Activated naive CD4-positive, alpha-beta T cell (primary cell): ENCODE measurements at places on chromosomes 16 and 17.
A peak's percentile ranks its signal among the peaks of the same experiment; 100 is the strongest.

DNA sequence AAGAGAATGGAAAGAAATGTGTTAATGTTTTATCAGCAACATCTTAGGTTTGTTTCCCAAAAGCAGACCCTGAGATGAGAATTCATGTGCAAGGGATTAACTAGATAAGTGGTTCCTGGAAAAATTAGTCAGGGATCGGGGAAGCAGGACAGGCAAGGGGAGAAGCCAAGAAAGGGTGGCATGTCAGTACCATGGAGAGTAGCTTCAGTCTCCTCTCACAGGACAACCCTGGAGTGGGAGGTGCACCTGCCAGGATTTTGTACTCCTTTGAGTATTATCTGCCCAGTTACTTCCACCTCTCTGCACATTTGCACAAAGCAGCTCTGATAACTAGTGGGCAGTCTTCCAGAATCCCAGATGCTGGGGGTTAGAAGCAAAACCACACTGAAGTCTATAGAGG is 117.0 kb downstream of the RGS9 start:
- no peak for DNase-seq

DNA sequence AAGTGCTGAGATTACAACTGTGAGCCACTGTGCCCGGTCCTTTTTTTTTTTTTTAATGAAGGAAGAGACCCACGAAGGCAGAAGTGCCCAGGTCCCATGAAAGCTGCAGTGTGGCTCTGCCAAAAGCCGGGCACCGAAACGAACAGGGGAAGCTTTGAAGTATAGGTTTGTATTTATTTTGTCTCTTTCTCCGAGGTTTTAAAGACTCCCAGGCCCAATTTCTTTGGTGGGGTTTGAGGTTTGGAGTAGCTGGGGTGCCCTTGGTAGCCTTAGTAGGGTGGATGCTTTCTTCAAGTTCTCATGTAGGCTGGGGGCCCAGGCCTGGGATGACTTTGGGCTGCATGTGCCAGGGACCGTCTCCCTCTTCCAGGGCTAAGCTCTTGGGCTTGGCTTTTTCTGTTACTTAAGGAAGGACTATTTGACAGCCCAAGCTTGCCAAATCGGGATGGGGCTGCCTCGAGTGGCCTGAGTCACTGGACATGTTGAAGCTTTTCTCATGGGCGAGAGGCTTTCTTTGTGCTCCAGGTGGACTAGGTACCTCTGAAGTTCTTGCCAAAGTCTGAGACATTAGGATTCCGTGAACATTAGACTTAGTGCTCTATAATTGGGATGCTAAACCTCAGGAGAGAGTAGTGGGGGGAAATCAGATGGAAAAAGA is 66.3 kb downstream of the WIPI1 start:
- DNase-seq: no peak

- DNase-seq: peak; percentile 30
Observed at GRCh38 chr16:67936124-67936879, at the start of gene PSMB10. PSMB10 (minus strand) TSS chr16:67936850; CDS start chr16:67936749, 101 bp downstream.

GRCh38 chr17:16475179-16475704 is 16.8 kb downstream of the LRRC75A start:
- DNase-seq: no peak

- DNase-seq: no peak
Observed at GRCh38 chr17:78376161-78376560, 2.3 kb upstream of the PGS1 start.

- DNase-seq: peak; percentile 18
Observed at GRCh38 chr16:87297918-87298631, 19.1 kb downstream of the C16orf95 start.

- no peak for DNase-seq
Observed at GRCh38 chr17:68662479-68662878, 61.3 kb upstream of the FAM20A start.

- no peak for DNase-seq
Observed at GRCh38 chr17:48970224-48970623, 1.8 kb upstream of the GIP start.

DNA sequence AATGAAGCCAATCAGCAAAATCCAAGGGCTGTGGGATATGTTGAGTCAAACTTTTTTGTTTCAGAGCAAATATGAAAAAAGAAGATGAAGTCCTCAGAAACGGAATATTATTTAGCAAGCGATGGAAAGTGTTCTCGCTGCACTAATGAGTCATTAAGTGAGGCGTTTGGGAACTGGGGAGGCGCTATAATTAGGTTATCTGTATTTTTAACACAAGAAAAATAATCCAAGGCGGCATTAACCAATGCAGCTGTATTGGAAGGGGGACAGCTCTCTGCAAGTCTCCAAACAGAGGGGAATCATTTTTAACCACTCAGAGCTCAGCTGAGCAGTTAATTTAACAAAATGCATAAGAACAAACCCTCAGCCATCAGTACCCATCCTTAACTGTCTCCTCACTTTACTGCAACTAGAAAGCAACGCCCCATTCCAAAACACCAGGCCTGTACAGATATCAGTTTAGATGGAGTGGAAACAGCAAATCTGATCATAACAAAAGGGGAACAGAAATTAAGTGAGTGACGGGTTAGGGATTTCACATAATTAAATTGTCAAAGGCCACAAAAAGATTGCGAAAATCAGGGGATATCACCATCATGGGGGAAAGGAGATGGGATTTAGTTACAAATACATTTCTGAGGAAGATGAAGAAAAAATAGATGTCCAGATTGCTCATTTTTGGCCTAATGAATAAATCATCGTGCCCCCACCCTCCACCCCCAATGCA is 211.0 kb upstream of the TOX3 start:
- no peak for DNase-seq

DNA sequence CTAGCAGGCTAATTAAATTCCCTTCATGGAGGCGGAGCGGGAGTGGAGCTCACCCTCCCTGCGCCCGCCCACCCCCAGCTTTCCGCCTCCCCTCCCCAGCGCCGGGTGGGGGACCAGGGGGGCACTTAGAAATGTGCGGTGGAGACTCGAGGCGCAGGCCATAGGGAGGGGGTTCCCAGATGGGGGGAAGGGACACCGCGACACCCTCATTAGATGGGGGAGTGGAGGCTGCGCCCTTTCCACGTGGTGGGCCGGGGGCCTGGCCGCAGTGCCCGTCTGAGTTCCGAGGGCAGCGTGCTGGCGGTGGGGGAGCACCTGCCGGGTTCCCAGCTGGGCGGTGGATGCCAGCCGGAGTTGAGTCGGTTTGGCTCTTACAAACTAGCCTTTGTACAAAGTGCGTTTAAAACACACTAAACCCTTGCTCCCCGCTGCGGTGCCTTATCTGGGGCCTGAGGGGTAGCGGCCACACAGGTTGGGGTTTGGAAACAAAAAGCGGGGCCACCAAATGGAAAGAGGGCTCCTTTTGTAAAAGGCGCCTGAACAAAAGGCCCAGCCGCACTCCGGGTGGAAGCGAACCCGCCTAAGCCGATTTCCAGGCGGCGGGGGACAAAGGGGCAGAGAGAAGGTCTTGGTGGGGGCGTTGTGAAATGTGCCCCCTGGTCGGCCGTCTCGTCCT is 1.4 kb downstream of the GSE1 start:
- no peak for DNase-seq

GRCh38 chr17:81354954-81355347 is 40.3 kb upstream of the BAHCC1 start:
- no peak for DNase-seq

DNA sequence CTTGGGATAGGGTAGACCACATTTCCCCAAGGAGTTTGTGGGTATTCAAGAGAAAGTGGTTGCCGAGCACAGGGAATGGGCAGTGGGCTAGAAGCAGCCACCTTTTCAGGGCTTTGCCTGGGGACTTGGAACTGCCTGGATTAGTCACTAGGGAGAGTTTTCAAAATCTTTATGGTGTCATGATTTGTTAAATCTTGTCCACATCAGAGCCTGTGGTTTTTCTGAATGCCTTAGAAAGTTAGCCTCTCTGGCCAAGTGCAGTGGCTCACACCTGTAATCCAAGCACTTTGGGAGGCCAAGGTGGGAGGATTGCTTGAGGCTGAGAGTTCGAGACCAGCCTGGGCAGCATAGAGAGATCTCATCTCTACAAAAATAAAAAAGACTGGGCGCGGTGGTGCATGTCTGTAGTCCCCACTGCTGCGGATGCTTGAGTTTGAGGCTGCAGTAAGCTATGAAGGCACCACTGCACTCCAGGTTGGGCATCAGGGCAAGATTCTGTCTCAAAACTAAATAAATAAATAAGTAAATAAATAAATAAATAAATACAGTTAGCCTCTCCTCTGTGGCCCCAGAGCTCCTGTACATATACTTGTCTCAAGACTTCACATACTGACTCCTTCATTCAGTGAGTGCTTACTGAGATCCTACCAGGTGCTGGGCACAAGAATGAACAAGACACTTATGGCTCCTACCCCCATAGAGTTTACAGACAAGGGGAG is 76.3 kb upstream of the HNF1B start:
- DNase-seq: no peak

GRCh38 chr17:38466346-38467315 is 38.4 kb downstream of the ARHGAP23 start:
- no peak for DNase-seq

GRCh38 chr17:540631-541030 is 174.0 kb downstream of the VPS53 start:
- DNase-seq: no peak

DNA sequence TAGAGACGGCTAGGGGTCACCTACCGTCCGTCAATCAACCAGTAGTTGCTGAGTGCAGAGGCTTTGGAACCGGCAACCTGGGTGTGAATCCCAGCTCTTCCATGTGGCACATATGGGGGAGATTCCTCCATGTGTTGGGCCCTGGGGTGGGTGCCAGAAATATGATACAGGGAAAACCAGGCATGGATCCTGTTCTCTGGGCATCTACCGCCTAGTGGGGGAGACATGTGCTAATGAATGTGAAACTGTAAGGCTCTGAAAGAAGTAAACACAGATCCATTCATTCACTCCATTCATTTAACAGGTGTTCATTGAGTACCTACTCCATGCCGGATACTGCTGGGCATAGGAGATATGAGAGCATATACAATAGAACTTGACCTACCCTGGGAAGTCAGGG is 39.5 kb upstream of the SDK2 start:
- DNase-seq: no peak

DNA sequence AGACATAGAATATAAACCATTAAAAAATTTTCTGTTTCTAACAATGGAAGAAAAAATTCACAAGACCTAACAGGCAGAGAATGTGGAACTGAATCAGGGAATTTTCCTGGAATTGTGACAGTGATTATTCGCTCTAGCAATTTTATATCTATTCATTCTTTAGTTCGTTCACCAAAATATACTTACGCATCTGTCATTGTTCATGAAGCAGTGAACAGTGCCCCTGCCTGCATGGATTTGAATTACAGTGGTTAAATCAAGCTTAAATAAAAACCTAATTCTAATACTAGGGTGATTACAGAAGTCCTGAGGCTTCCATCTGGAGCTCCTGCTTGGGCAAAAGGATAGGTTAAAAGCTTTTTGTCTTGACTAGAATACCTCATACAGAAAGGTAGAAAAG is 48.6 kb downstream of the ABCA8 start:
- DNase-seq: no peak

DNA sequence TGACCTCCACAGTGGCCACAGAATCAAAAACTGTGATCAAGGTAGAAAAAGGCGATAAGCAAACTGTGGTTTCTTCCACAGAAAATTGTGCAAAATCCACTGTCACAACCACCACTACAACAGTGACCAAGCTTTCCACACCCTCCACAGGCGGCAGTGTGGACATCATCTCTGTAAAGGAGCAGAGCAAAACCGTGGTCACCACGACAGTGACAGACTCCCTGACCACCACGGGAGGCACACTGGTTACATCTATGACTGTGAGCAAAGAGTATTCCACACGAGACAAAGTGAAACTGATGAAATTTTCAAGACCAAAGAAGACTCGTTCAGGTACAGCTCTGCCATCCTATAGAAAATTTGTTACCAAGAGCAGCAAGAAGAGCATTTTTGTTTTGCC is 83.6 kb downstream of the C17orf58 start:
- DNase-seq: no peak

GRCh38 chr16:24986512-24987303 is 28.5 kb downstream of the ARHGAP17 start:
- no peak for DNase-seq

DNA sequence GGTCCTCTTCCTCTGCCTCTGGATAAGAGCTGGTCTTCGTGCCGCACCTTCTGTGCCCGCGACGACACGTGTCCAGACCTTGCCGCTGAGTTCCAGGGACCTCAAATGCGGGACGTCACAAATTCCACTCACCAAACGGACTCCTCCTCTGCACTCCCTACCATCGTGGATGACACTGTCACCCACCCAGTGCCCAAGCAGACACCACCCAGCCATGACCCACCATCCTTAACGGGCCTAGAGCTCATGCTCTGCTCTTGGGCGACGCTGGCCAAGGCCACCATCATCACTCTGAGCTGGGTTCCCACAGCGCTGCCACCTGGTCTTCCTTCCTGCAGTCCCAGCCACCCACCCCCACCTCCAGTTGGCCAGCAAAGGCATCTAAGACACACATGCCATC is 96.4 kb upstream of the RPL38 start:
- no peak for DNase-seq

- no peak for DNase-seq
Observed at GRCh38 chr16:339680-340079, 12.8 kb downstream of the AXIN1 start.

DNA sequence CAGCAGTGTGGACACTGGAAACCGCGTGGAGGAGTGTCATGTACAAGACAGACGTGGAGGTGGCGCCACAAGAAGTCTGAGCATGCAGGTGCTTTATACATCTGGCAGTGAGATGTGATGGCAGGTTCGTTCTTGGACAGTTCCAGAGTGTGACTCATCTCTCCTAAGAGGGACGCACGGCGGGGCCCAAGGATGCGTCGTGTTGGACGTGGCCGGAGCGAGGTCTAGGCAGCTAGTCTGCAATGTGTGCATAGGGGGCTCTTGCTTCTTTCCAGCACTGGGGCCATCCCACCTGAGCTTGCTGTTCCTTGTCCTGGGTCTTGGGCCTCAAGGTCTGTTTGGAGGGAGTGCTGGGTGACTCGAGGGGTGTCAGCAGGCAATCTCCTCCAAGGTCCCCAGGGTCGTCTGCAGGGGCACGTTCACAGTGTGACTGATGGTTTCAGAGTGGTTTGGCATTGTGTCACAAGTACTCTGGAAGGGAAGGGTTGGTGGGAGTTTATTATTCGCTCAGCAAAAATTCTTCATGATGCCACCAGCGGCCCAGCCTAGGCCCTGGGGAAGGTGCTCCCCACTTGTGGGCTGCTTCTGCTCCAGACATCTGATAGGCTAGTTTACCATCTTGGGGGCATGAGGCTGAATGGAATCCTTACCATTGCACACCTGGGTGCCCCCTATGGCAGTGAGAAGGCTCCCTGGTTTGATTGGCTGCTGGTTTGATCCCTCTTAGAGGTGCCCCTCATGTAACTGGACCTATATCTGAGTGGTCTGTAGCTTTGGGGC is 22.1 kb downstream of the SPACA3 start:
- DNase-seq: no peak

GRCh38 chr16:86370062-86370461 is 140.3 kb upstream of the FOXF1 start:
- no peak for DNase-seq
